ENCODE measurements at places on chromosomes 1 and 21.

DNA sequence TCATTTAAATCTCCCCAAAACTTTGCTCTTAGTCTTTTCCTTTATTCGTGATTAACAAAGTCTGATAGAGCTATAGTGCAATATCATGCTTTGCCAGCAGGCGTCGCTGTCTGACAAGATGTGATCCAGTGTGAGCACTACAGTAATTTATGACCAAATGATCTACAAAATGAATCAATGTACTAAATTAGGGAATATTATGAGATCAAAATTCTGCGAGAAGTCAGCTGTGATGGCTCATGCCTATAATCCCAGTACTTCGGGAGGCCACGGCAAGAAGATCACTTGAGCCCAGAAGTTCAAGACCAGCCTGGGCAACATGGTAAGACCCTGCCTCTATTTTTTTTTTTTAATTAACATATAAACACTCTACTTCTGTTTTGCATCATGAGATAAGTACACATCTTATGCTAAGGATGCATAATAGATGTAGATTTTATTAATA lies 3.6 kb upstream of the SPSB1 start:
- peak; percentile 87 for DNase-seq

DNA sequence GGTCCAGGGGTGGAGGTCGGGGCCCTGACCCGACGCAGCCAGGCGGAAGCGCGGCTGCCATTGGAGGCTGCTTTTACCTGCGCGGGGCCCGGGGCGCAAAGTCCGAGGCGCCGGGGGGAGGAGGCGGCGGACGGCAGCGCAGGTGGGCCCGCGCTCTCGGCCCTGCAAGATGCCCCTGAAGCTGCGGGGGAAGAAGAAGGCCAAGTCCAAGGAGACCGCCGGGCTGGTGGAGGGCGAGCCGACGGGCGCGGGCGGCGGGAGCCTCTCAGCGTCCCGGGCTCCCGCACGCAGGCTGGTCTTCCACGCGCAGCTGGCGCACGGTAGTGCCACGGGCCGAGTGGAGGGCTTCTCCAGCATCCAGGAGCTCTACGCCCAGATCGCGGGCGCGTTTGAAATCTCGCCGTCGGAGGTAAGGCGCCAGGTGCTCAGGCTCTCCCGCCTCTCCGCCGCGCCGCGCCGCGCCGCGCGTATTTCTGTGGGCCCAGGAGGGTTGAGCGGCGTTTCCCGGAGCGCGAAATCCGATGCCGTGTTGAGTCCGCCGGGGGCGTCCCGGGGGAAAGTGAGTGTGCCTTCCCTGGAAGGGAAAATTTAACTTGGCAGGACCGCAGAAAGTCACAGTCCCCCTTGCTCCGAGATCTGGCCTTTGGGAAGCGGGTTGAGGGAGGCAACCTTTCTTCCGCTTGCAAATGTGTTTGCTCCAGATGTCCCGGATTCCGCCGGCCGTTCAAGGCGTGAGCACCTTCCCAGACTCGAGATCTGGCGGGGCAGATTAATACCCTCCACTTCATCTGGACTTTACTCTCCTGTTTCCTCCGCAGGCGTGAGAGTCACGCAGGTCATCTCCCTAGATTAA lies at the start of gene GIPC2:
Gene GIPC2, plus strand, starts transcription at position 41 of the 853 bp plus-strand sequence. Its CDS starts 129 bp downstream, at position 170.
- DNase-seq, result peak; percentile 29

GRCh38 chr1:226441629-226442028 lies 33.7 kb upstream of the PARP1 start:
- DNase-seq, result no peak

DNA sequence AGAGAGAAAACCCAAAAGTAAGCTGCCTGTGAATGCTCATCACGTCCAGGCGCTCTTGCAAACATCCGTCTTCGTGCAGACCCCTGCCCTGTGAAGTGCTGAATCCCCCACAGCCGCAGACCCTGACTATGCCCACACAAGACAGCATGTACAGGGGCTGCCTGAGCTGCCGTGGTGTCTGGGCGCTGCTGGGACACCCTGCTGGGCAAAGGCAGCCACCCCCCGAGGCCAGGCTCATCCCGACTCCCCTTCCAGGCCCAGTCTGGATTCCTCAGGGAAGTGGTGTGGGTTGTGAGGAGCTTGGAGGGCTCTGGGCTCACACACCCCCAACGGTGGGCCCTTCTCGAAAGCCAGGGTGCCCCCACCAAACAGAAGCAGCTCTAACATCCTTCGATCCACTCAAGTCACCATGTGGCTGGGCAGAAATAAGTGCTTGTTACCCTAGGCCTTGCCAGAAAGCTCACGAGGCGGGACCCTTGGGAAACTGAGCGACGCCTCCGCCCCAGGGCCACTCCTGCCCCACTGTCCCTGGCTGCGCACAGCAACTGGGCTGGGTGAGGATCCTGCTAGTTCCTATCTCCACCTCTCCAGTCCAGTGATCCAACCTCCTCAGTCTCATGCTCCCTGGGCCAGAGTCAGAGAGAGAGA lies 4.8 kb upstream of the WNT9A start:
- DNase-seq, result no peak

- no peak for DNase-seq
These were observed 49.0 kb downstream of the OBSCN start for GRCh38 chr1:228256626-228257375.

GRCh38 chr1:228794810-228795209 lies 59.5 kb downstream of the RHOU start:
- DNase-seq, result peak; percentile 36
